ENCODE measurements at places on chromosomes 3 and 15.

DNA sequence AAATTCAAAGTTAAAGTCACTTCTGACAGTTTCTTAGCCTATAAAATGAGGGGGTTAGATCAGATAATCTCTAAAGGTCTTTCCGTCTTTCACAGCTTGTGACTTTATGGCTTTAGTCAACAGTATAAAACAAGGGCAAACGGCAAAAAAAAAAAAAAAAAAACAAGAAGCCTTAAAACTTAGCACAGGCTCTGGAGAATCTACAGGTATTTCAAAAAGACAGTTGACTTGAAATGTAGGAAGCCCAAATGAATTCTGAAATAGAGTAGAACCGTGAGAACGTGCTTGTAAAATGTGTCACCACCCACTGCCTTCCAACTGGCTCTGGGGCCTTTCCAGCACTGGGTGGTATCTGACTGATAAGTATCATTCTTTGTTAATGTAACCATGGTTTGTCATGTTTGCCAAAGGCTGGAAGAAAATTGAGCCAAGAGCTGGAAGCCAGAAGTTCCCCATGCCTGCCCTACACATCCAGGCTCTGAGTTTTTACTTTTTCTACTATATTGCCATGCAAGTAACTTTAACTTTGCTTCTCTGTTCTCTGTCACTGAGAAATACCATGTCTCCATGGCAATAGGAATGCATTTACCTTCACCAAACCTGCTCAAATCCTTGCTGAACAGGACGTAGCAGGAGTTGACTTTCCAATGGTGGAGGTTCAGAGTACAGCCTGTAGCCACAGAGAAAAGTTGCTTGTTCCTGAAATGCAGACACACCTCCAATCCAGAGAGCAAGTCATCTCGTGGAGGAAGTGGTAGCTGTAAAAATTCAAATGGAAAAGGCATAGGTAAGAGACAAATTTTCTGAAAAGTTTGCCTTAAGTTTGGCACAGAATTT lies 35.8 kb upstream of the THSD4 start:
- DNase-seq: no peak

DNA sequence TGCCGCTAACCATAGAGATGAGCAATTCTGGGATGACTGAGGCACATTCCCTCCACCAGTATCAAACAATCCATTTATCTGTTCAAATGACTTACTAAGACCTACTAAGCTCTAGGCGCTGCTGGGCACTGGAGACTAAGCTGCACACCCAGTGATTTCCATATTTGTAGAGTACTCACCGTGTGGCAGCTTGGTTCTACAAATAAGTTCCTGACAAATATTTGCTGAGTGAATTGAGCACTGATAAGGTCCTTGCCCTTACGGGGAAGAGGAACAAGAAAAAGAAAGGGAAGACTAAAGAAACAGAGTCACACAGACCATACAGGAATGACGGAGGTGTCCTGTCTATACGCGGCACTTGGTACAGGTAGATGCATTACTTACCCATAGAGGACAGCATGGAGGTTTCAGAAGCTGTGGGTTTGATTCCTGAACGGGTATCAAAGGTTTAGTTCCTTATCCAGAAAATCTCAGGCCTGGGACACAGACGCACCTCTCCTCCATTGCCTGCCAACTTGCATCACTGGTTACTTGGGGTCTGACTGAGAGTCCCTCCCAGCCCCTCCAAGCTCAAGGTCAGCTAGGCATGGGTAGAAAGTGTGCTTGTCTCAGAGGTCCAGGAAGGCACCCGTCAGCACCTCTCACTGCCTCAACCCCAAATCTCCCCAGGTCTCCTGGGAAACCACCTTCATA lies 298.6 kb upstream of the LYSMD4 start:
- no peak for DNase-seq

DNA sequence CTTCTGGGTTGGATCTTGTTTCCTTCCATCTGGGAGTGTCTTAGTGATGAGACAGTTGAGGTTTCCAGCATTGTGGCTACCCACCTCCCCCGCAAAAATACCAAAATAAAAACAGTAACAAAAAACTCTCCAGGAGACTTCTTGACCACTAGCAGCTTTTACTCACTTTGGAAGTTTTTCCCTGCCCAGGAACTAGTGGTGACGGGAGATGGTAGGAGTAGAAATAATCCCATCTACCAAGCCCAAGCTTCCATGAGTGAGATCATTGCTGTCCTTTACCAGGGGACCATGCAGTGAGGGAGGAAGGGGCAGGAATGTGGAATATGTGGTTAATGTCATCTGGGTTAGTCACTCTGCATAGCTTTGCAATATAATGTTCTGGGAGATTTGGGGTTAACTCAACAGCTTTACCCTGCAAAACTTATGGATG lies 187.7 kb downstream of the ITPR1 start:
- no peak for DNase-seq

GRCh38 chr3:178271740-178272387 lies 264.4 kb upstream of the KCNMB2 start:
- DNase-seq: no peak

DNA sequence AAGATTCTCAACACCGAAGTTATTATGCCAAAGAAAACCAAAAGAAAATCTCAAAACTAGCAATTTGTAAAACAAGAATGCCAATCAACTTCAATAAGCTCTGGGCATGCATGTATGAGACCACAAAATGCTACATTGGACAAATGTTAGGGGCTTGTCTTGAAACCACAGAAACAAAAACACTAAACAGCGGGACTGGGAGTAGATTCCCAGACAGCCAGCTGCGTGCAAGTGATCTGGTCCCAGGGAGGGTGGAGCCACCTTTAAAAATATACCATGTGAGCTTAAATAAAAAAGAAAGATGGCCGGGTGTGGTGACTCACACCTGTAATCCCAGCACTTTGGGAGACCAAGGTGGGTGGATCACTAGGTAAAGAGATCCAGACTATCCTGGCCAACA lies 163.6 kb upstream of the PRICKLE2 start:
- no peak for DNase-seq

GRCh38 chr3:51510996-51511395 lies 11.2 kb upstream of the DCAF1 start:
- no peak for DNase-seq

DNA sequence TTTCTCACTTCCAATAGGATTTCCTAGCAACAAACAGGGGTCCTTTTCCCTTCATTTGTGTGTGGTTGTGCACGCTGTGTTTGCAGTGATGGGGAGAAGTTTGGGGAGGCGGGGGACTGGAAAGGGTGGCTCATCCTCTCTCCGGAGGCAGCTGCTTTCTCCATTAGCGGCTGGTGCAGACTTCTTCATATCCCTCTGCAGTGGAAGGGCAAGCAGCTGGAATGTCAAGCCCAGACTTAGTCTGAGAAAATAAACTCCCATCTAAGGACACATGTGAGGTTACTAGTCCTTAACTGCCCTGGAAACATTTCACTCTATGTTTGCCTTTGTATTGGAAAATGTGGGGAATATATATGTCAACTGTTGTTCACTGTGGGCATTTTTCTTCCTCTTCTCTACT lies 467.0 kb upstream of the RASGRP1 start:
- DNase-seq: no peak

- no peak for DNase-seq
These were observed 16.4 kb upstream of the BOC start for GRCh38 chr3:113194823-113195401.

DNA sequence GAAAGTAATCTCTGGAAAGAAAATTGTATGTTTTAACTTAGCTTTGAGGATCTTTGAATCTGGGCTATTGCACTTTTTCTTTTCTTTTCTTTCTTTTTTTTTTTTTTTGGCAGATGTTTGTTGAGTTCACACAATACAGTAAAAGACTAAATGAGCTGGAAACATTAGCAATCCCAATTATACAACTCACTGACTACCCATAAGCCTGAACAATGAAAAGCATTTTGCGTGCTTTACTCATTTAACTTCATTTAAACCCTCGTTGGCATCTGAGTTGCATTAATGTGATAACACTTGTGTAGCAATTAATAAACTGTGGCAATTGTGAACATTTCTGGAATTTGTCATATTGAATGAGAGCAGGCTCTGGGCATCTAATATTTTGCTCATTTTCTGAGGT lies 269.4 kb upstream of the RBMS3 start:
- DNase-seq: no peak

GRCh38 chr15:66574596-66574950 lies 8.8 kb upstream of the LCTL start:
- DNase-seq: no peak

GRCh38 chr3:89467898-89468363 lies 360.5 kb downstream of the EPHA3 start:
- no peak for DNase-seq

DNA sequence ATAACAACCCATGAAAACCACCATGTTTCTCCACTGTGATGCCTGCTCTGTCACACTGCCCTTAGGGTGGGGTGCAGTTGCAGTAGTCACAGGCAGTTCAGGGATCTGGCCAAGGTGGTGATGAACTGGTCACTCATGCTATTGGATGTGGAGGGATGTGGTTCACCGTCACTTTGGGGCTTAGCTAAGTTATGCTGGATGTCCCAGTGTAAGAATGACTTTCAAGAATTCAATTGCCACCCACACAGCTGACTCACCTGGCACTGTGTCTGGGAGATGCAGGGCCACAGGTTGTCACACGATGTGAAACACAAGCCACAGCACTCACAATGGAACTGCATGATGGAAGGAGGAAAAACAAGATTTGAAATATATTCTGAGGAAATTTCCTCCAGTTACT lies 146.1 kb upstream of the CTNNB1 start:
- no peak for DNase-seq

DNA sequence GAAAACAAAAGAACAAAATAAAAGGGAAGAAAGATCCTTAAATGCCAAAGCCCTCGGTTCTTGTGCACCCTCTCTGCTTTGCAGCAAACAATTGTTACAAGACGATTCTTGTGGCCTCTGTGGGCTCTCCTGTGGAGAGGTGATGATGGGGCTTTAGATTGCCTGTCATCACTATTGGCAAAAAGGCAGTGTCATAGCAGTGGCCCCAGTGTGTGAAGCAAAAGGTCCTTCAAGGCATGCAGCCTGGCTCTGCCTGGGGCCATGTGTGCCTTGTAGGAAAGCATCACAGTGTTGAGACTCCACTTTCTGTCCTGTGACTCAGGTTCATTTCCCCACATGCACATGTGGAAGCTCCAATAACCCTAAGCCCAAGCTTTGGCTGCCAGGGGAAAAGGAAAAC lies 43.7 kb downstream of the POC1A start:
- DNase-seq: no peak

GRCh38 chr15:91916051-91916450 lies 62.5 kb downstream of the SLCO3A1 start:
- DNase-seq: no peak

DNA sequence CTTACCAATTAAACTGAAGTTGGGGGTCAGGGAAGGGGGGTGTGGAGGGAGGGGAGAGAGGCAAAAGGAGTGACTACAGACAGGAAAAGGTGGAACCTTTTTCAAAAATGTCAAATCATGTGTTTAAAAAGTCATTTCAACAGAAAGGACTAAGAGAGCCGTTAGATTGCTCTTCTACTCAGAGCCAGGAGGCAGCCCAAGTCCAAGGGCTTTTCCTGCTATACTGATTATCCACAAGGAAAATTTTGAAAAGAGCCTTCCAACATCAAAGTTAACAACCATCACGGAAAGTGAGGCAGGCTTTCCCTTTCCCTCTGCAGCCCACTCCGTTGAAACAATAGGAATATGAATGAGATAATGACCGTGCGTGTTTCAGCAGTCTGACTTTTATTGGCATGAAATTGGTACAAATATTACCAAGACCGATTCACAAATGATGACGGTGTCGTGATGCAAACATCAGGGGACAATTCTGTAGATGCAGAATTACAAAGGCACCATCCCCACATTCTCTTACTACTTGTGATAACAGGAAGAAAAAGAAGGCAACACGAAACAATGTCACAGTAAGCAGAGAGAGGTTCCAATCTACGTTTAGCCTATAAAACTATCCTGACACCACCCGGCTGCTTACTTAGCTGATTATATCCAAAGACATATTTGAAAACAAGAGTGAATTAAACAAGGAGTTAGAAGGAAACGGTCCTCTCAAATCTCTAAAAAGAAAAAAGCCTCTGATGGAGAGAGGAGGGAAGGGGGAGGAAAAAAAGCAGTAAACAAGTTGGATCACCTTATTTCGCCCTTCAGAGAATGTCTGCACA lies 453.7 kb downstream of the FOXP1 start:
- peak; percentile 35 for DNase-seq

DNA sequence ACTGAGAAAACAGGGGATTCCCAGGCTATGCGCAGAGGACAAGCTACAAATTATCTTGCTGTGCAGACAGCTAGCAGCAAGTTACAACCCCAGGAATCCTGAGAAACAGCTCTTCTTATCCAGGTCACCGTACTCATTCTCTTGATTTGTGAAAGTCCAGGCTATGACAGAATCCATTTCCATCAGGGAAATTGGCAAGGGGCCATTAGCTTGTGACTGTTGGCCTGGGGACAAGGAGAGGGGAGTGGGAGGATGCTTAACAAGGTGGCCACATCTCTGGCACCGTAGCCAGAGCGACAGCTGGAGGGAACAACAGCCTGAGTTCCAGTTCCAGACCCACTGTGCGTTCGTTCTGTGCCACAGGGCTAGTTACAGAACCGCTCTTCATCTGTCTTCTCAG lies 44.9 kb upstream of the PLXNA1 start:
- no peak for DNase-seq

DNA sequence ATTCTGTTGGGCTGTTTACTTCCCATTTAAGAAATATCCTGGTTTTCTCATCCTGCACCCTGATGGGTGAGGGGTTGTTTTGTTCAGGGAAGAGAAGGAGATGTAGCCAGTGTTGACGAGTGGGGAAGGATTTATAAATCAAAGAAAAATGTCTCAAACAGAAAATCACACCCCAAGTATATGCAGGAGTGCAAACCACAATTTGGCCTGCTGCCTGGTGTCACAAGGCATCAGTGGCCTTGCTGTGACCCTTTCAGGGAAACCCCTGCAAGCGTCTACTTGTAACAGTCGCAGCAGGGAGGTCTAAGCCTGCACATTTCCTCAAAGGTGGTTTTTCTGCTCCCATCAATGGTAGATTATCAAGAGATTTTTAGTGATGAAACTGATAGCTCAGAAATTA lies 132.6 kb upstream of the LRRN1 start:
- peak; percentile 14 for DNase-seq

GRCh38 chr3:120875989-120876388 lies 32.0 kb upstream of the STXBP5L start:
- DNase-seq: no peak

GRCh38 chr3:45612918-45613602 lies 18.5 kb downstream of the LIMD1 start:
- no peak for DNase-seq

- no peak for DNase-seq
These were observed 28.4 kb downstream of the CCDC12 start for GRCh38 chr3:46947981-46948791.

Measured in KG1 (cell line).